ENCODE measurements at places on chromosomes 5 and 9.

- DNase-seq = no peak
Observed at GRCh38 chr5:31107091-31107518, 86.4 kb upstream of the CDH6 start.

GRCh38 chr5:65742565-65743231 is 20.7 kb downstream of the NLN start:
- DNase-seq = peak; percentile 69

DNA sequence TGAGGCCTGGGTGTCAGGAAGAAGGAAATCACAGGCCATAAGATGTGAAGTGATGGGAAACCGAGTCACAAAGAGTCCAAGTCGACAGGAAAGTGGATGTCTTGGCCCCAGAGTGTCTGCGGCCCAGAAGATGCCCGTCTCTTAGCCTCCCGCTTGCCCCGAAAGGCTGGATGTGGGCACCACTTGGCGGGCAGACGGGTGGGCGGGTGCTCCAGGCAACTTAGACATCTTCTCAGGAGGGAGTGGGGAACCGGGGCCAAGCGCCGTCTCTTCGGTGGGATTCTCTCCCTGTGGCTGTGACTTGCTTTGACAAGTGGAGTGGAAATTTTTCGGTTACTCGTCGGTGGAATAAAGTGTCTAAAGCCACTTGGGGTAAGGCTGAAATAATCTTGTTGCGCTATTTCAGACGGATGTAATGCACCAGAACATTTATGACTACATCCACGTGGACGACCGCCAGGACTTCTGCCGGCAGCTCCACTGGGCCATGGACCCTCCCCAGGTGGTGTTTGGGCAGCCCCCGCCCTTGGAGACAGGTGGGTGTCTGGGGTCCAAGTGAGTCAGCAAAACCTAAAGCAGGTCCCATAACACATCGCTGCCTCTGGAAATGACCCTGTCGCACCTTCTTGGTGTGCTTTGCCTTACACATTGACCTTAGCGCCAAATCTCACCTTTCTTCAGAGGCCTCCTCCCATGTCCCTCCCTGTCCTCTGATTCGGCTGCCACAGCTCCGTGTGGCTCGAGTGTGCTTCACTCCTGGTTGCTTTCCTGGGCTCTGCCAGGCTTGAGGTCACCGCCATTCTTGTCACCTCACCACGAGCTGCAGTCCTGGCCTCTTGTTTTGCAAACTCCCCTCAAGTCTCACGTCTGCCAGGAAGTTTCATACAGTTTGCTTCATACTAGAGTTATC is 20.4 kb upstream of the EXOC3 start:
- DNase-seq = no peak

DNA sequence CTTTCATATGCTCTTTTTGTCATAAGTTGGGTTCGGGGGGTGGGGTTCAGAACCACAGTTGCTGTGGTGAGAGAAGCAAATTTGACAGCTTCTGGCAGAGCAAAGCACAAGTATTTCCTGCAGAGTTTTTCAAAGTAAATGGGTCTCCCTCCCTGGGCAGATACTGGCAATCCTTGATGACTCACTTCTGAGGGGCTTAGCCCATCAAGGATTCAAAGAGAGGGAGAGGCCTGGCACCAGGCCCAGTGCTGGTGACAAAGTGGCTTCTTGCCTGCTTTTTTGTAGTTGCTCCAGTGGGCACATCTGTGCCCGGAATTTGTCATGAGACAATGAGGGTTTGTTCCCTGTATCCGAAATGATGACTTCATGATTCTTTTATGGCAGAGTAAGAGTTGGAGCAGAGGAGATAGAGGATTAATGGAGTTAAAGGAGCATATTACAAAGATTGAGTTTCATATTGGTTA is 46.6 kb upstream of the TNC start:
- no peak for DNase-seq

DNA sequence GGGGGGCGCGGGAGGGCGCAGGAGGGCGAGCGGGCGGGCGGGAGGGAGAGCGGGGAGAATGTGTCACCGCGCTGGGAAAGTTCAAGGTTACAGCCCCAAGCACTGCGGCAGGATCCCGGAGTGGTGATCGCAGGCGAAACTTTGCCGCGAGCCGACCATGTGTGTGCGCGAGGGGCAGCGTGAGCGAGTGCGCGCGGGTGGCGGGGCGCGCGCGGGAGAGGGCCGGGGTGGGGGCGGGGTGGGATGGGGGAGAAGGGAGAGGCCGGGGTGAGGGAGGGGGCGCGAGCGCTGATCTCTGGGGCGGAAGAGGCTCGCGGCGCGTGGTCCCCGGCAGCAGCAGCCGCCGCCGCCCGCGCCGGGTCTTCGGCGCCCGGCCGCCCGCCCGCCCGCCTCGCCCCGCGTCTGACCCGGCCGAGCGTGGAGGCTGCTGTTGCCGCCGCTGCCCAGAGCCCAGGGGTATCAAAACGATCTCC is at the start of gene NFIB:
TSS of gene NFIB (minus strand) at position 191 of the 473 bp plus-strand sequence. CDS start 630 bp downstream, outside the sequence.
- DNase-seq = no peak

GRCh38 chr9:27771803-27772545 is 198.7 kb upstream of the C9orf72 start:
- peak; percentile 20 for DNase-seq

DNA sequence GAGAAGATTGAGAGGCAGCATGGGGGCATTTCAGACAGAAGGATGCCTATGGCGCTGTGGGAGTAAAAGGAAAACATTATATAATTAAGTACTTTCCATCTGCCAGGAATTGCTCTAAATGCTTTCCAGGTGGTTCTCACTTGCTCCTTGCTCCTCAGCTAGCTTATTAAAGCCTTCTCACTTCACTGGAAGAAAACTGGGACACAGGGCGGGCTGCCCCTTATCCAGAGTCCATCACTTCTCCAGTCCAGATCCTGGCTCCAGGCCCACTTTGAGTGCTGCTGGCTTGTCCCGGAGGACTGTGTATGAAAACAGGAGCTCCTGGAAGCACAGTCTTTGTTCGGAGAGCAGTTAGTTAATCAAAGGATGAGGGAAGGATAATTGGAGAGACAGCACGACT is 409.9 kb upstream of the ADAMTS16 start:
- DNase-seq = no peak

DNA sequence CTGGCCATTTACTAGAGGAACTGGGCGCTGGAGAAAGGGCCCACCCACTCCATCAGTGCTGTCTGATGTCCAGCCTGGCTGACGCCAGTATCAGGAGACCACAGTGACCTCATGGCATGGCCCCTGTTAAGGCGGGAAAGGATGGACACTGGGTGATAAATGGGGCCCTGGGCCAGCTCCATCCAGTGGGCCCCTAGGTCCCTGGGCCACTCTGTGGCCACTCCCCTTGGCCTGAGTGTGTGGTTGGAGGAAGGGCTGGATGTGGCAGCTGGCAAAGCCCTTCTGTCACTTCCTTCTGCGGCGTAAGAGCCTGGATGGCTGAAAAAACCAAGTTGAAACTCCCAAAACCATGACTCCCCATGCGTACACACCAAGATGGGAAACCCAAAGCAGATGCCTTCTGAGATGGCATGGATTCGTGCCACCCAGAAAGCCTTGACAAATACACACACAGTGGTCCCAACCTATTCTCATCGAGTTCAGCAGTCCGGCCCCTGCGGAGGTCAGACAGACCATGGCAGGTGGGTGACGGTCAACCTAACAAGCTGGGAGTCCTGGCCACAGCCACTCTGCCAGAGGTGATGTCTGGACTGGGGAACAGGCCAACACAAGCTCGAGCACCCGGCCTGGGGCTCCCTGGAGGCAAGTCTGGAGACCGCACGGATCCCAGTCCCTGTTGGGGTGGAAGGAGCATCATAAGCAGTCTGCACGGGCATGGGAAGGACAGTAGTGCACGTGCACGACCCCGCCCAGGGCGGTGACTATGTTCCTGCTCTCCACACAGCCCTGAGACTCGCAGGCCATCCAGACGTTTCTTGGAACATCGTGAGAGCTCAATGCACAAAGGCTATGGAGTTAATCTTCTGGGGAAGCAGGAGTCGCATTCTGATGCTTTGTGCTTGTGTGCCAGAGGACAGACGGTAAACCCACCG is 45.2 kb upstream of the NOTCH1 start:
- DNase-seq = peak; percentile 50

DNA sequence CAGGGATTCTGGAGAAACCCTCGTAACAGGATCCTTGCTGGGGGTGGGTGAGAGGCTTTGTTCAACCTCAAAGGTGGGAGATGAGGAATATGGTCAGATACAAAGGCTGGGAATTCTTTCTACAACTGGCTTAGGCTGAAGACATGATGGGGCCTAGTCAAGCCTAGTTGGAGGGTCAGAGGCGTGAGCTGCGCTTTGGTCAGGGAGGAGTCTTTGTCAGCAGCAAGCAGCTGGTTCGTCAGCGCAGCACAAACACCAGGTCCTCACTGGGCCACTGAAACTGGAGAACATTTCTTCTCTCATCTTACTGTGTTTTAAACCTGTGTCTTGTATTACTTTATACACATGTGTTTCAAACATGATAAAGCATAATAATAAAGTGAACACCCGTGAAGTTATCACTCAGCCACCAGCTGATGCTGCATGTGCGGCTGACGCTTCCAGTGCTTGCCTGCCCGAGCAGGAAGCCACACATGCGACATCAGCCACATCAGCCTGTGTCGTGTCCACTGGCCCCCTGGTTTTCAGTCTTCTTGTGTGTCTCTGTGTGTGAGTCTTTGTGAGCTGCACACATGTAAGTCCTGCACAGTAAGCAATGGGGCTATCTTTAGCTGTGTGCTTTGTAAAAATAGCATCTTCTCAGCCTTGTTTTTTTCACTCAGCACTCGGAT is 81.5 kb downstream of the WNK2 start:
- DNase-seq = no peak

DNA sequence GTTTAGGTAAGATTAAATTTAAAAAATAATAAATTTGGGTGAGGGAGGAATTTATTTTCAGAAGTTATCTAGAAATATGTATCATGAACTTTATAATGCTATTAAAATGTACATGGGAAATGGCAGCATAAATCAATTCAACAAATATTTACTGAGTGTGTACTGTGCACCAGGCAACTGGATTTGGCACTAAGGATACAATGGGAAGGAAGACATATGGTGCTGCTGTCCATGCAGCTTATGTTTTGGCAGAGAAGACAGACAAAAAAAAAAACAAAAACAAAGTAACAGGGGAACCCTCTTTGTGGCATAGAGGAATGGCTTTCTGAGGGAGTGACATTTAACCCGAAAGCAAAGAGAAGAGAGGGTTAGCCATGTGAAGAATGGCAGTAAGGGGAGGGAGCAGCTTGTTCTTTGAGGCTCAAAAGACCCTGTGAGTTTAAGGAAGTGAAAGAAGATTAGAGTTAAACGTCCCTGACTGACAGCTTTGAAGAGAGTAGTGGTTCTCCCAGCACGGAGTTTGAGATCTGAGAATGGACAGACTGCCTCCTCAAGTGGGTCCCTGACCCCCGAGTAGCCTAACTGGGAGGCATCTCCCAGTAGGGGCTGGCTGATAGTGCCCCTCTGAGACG is 23.9 kb downstream of the CNTRL start:
- DNase-seq = no peak

DNA sequence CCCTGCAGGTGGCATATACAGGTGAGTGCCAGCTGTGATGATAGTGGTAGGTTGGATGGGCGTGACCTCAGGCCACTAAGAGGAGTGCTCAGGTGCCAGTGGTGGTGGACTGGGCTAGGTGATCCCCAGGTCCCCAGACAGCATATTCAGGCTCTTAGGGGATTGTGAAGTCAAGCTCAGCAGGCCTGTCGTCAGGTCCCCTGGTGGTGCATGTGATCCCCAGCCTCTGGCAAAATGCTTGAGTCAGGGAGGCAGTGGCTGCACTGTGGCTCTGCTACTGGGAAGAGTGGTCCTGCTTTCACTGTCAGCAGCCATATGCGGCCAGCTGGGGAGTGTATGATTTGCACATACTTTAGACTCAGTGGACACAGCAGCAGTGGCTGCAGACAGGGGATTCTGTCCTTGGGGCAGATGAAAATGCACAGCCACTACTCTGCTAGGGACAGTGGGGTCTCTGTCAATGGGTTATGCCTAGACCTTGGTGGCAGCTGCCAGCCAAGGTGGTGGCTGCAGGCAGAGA is 31.6 kb upstream of the CTSL start:
- DNase-seq = no peak

- DNase-seq = no peak
Observed at GRCh38 chr5:139592289-139592688, 31.1 kb downstream of the UBE2D2 start.

DNA sequence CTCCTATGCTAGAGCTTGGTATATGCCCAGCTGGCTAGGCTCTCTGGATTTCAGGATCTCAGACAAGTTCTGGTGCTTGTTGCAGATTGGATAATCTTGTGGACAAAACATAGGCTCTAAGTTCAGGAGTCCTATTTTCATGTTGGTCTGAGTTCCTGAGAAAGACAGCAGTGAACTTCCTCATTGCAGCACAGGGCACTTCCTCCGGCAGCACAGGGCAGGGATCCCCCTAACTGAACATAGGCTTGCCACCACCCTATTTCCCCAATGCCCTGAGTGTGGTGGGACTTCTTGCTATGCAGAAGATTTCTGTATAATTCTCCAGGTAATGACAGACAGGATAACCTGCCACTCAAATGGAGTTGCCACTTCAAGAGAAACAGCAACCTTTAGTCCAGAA is 220.1 kb downstream of the PIK3R1 start:
- DNase-seq = peak; percentile 78

GRCh38 chr9:116585896-116586295 is 101.2 kb upstream of the TRIM32 start:
- no peak for DNase-seq

DNA sequence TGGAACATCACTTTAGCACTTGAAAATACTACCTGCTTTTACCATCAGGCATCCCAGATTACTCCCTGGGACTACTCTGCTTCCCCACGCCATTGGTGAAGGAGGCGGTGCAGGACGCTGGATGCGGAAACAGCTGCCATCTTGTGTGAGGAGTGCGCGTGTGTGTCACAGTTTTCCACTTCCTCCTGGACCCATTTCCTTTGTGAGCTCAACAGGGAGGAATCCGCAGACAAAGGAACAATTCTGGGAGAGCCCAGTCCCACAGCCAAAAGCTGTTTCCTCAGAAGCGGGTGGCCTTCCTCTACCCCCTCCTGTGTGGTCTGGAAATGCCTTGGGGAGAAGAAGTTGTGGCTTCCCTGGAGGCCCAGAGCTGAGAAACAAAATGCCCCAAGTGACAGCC is 16.8 kb downstream of the AFAP1L1 start:
- DNase-seq = peak; percentile 33

GRCh38 chr5:10734037-10734709 is 26.9 kb downstream of the DAP start:
- no peak for DNase-seq

DNA sequence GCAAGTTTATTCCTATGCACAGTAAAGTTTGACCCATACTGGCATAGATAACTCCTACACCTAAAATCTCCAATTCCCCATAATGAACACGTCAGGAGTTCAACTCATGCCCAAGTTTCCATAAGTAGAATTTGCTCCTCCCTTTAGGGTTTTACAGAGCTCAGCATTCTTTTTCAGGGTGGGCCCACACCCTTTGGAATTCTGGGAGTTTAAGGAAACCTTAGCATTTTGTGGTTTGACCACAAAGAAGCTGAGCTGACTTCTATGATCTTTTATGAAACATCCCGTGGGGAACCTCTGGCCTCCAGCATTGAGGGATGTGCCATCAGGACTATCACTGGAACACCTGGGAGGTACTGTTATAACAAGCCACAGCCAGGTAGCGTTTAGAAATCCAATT is 220.6 kb upstream of the MAP3K1 start:
- no peak for DNase-seq

GRCh38 chr9:38687389-38687842 is 32.5 kb downstream of the FAM240B start:
- no peak for DNase-seq

Measured in inflammatory macrophage treated with lipopolysaccharide for 4 hours (primary cell).